ENCODE measurements at places on chromosomes 5 and 9.

GRCh38 chr5:102974177-102974576 lies 145.8 kb downstream of the GIN1 start:
- no peaks in the 10 kb centered on the region for H3K27me3 ChIP-seq
- no peak for DNase-seq
- H3K36me3 ChIP-seq = no peaks in the 10 kb centered on the region
- H3K4me1 ChIP-seq = peaks cover 9% of the 10 kb centered on the region
- H3K4me3 ChIP-seq = no peak overlapping the region

DNA sequence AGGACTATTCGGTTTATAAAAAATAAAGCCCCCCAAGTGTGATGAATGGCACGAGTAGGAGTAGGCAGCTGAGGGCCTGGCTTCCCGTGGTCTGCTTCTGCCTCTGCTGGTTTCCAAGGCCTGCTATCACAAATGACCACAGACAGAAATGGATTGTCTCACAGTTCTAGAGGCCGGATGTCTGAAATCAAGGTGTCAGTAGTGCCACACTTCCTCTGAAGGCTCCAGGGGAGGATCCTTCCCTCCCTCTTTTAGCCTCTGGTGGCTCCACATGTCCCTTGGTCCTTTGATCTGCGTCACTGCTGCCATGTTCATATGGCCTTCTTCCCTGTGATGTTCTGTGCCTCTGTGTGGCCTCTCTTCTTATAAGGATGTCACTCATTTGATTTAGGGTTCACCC lies 15.1 kb downstream of the PRKACG start:
- H3K36me3 ChIP-seq = peaks cover 2% of the 10 kb centered on the region
- DNase-seq = no peak
- no peak overlapping the region for H3K27ac ChIP-seq
- peaks cover 8% of the 10 kb centered on the region for H3K4me1 ChIP-seq
- no peak overlapping the region for H3K4me3 ChIP-seq
- peaks cover 10% of the 10 kb centered on the region for H3K27me3 ChIP-seq

DNA sequence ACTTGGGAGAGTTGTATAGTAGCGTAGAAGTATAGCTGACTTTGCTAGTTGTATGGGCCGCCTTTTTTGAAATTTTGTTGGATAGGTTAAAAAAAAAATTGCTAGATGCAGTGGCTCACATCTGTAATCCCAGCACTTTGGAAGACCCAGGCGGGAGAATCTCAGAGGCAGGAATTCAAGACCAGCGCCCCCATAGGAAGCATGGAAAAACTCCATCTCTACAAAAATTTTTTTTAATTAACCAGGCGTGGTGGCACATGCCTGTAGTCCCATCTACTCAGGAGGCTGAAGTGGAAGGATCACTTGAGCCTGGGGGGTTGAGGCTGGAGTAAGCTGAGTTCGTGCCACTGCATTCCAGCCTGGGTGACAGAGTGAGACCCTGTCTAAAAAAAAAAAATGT lies 59.2 kb downstream of the SMC5 start:
- peaks cover 16% of the 10 kb centered on the region for H3K36me3 ChIP-seq
- H3K27ac ChIP-seq = no peak overlapping the region
- DNase-seq = no peak
- H3K4me1 ChIP-seq = no peaks in the 10 kb centered on the region
- H3K27me3 ChIP-seq = no peaks in the 10 kb centered on the region

- no peak for DNase-seq
- H3K36me3 ChIP-seq = peaks cover 2% of the 10 kb centered on the region
- peaks cover 25% of the 10 kb centered on the region for H3K4me1 ChIP-seq
- no peak within 1 kb of the TSS for H3K27ac ChIP-seq
- H3K27me3 ChIP-seq = peaks cover 91% of the 10 kb centered on the region
Observed at GRCh38 chr9:93955111-93955980, at the start of gene BARX1. BARX1 (minus strand) TSS chr9:93955355; CDS start chr9:93955146, 209 bp downstream.

DNA sequence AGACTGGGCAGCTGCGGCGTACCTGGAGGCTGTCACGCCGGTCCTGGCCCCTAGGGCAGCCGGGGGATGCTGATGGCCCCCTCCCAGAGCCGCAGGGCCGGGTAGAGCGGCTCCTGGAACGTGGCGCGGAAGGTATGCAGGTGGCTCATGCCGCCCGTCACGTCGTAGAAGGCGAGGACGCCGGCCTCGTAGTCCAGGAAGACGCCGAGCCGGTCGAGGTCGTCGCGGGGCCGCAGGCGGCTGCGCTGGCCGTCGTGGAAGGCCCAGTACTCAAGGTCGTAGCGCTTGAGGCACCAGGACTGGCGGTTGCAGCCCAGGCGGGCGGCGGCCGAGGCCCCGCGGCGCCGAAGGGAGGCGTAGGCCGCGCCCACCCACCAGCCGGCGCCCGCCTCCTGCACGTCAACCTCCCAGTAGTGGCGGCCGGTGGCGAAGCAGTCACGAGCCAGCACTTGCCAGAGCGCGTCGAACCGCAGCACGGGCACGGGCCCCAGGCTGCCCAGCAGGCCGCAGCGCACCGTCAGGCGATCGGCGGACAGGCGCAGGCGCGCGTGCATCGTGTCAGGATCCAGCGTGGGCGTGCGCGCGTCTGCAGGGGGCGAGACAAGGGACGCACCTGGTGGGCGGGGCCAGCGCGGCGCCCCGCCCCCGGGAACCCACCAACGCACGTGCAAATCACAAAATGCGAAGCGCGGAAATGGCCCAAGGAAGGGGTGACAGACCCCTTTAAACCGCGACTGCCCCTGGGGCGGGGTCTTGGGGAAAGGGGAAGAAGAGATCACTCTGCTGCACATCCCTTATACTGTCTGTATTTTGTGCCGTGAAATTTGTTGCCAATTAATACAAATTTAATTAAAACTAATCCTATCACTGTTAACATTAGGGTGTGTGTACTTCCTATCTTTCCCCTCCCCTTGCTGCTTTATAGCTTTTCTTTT lies 31.2 kb downstream of the NANS start:
- peaks cover 24% of the 10 kb centered on the region for H3K27me3 ChIP-seq
- DNase-seq = peak; percentile 22
- peaks cover 23% of the 10 kb centered on the region for H3K4me1 ChIP-seq
- H3K36me3 ChIP-seq = peaks cover 5% of the 10 kb centered on the region

- no peak for DNase-seq
- peak overlapping the region; percentile 4 for H3K4me3 ChIP-seq
- H3K27me3 ChIP-seq = no peaks in the 10 kb centered on the region
Observed at GRCh38 chr5:31382051-31382878, 149.6 kb downstream of the DROSHA start.

DNA sequence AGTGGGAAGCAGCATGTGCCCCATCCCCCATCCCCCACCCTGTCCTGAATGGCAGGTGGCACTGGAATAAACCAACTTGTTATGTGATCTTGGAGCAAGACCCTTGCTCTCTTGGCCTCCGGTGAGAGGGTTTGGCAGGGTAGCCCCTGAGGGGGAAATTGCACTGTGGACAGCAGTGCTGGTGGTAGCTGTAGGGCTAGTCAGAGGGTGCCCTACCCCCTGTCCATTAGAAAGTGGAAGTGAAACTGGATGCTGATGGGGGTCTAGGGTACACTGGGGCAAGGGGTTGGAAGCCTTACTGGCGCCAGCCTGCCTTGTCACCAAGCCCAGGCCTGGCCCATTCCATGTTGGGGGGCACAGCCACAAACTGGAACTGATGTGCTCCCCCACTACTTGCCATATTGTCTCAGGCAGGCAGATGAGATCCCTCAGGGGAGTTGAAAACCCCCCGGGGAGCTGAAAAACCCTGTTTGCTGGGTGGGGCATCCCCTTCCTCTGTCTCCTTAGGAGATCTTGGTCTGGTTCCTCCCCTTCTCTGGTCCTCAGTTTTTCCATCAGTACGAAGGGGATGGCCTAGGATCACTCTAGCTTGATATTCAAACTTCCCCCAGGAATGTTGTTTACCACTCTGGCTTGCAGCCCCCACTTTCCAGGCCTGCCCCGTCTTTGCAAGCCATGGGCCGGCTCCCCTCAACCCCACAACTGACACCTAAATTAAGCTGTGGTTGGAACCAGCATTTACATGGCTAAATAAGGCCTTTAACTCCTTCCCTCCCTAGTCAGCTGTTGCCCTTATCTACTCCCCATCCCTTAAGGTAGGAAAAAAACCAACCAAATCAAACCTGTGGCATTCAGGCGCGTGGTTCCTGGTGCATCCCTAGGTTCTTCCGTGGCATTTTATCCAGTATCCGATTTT lies 14.4 kb upstream of the SYNPO start:
- H3K27me3 ChIP-seq = peaks cover 34% of the 10 kb centered on the region
- H3K27ac ChIP-seq = no peak overlapping the region
- peak overlapping the region; percentile 27 for H3K4me3 ChIP-seq
- H3K4me1 ChIP-seq = peaks cover 12% of the 10 kb centered on the region
- no peak for DNase-seq
- H3K36me3 ChIP-seq = no peaks in the 10 kb centered on the region

GRCh38 chr5:157494178-157494832 lies 34.3 kb downstream of the NIPAL4 start:
- no peaks in the 10 kb centered on the region for H3K4me1 ChIP-seq
- no peak overlapping the region for H3K4me3 ChIP-seq
- H3K27ac ChIP-seq = no peak overlapping the region
- H3K36me3 ChIP-seq = peaks cover 4% of the 10 kb centered on the region

- no peak overlapping the region for H3K27ac ChIP-seq
- peaks cover 4% of the 10 kb centered on the region for H3K4me1 ChIP-seq
- no peaks in the 10 kb centered on the region for H3K27me3 ChIP-seq
- no peak overlapping the region for H3K4me3 ChIP-seq
Observed at GRCh38 chr5:175021841-175022625, 297.7 kb downstream of the MSX2 start.

- no peak for DNase-seq
- peaks cover 25% of the 10 kb centered on the region for H3K27me3 ChIP-seq
- peaks cover 30% of the 10 kb centered on the region for H3K4me1 ChIP-seq
Observed at GRCh38 chr9:119282476-119283077, 86.7 kb downstream of the BRINP1 start.

DNA sequence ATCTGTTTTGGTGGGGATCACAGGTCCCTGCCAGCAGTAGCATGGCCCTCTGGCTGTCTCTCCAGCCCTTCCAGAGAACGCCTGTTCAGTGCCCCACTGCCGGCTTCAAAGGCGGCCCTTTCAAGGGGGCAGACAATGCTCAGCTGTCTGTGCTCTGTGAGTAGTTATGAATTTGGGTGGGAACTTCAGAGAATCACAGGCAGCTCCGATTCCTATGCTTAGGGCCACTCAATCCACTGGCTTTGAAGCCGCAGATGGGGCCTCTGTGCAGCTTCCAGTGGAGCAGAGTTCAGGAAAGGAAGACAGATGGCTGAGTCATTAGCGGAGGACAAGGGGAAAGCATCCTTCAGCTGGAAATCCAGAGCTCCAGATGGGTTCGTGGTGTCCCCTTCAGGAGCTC lies 42.4 kb downstream of the NKX2-5 start:
- DNase-seq = no peak
- peak overlapping the region; percentile 92 for H3K27ac ChIP-seq
- peaks cover 11% of the 10 kb centered on the region for H3K4me1 ChIP-seq
- H3K36me3 ChIP-seq = no peaks in the 10 kb centered on the region

DNA sequence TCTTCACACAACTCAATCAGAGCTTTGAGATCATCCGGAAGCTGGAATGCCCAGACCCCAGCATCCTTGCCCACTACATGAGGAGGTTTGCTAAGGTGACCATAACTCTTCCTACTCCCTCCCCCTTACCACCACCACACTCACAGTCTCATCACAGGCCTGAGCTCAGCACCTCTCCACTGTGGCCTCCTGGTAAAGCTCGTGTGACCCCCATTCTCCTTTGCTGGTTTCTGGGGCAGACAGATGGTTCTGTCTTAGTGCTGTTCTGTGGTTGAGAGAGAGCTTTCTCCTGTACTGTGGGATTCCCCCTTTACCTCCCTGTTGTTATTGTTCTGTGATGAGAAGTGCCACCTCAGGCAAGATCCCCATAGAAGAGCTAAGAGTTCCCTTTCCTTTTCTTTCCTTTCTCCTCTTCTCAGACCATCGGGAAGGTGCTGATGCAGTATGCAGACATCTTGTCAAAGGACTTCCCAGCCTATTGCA lies 92.7 kb upstream of the RUSC2 start:
- peaks cover 24% of the 10 kb centered on the region for H3K36me3 ChIP-seq
- H3K27ac ChIP-seq = no peak overlapping the region
- H3K4me1 ChIP-seq = no peaks in the 10 kb centered on the region
- no peak for DNase-seq
- no peak overlapping the region for H3K4me3 ChIP-seq

- peak overlapping the region; percentile 20 for H3K4me3 ChIP-seq
- H3K27me3 ChIP-seq = no peaks in the 10 kb centered on the region
- peak overlapping the region; percentile 38 for H3K27ac ChIP-seq
- peaks cover 66% of the 10 kb centered on the region for H3K4me1 ChIP-seq
- peaks cover 7% of the 10 kb centered on the region for H3K36me3 ChIP-seq
Observed at GRCh38 chr5:132261881-132262845, 4.7 kb downstream of the PDLIM4 start.

GRCh38 chr5:23631302-23632045 lies 124.1 kb downstream of the PRDM9 start:
- DNase-seq = no peak
- H3K4me1 ChIP-seq = no peaks in the 10 kb centered on the region
- no peaks in the 10 kb centered on the region for H3K27me3 ChIP-seq
- no peak overlapping the region for H3K4me3 ChIP-seq

DNA sequence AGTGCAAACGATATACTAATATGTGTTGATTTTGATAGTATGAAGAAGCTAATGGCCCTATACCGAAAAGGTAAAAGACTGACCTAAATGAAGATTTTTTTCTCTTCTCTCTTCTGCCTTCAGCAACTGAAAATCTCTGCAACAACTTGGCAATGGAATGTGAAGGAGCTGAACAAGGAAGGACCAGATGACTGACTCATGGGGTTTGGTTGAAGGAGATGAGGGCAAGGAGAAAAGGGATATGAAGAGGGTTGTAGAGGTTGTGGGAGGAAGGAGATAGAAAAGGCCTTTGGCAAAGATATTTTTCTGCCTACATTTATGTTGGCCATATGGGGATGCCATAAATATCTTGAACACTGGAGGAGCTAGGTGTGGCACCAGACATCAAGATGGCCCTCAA lies 129.7 kb upstream of the CHD1 start:
- H3K4me1 ChIP-seq = no peaks in the 10 kb centered on the region
- DNase-seq = no peak
- no peaks in the 10 kb centered on the region for H3K27me3 ChIP-seq
- H3K4me3 ChIP-seq = no peak overlapping the region
- H3K27ac ChIP-seq = no peak overlapping the region

DNA sequence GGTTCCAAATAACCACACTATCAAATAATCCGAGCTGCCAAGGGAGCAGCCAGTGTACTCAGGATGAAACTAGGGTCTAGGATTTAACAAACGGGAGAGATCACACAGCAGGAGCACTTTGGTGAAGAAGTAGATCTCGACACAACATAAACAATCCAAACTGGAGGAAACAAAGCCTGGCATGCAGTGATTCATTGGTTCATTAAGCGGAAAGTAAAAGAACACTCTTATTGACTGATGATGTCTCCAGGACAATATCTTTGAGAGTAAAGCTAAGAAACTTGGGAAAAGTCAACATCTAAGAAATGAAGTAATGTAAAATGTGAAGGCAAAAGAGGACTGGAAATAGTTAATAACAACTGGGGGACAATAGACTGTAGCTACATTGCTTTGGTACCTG lies 1478.3 kb upstream of the CDH9 start:
- H3K4me1 ChIP-seq = no peaks in the 10 kb centered on the region
- H3K27ac ChIP-seq = no peak overlapping the region
- no peak overlapping the region for H3K4me3 ChIP-seq
- no peaks in the 10 kb centered on the region for H3K27me3 ChIP-seq
- no peak for DNase-seq
- H3K36me3 ChIP-seq = peaks cover 5% of the 10 kb centered on the region

GRCh38 chr5:78927657-78928282 lies 57.3 kb downstream of the ARSB start:
- no peak overlapping the region for H3K27ac ChIP-seq
- H3K4me1 ChIP-seq = peaks cover 27% of the 10 kb centered on the region
- no peak for DNase-seq
- H3K4me3 ChIP-seq = no peak overlapping the region
- H3K36me3 ChIP-seq = peaks cover 3% of the 10 kb centered on the region

Data from neural crest cell (in vitro differentiated cells).